ENCODE measurements at places on chromosomes 4 and X.
A peak's percentile ranks its signal among the peaks of the same experiment; 100 is the strongest.

DNA sequence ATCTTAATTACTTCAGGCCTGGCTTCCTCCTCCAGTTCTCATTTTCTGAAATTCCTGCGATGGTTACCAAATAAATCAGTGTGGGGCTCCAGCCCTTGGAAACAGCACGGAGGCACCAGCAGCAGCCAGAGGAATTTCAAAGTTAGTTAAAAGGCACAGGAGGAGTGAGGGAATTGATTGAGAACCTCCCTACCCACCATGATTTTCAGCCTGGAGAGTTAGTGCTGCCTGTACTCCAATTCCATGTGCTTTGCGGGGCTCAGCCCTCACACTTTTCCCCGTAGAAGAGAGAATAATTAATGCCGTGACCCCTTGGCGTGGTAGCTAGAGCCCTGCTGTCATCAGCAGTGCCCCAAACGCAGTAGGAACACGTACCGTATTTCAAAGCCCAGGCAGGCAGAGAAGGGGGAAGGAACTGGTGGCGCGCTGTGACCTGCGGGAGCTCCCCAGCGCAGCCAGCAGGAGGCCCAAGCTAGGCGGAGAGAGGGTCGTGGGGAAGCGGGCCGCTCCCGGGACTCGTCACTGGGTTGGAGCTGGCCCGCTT lies 84.0 kb upstream of the IGFBP7 start:
- peak; percentile 64 for DNase-seq
- peaks cover 2% of the 10 kb centered on the region for H3K4me1 ChIP-seq
- H3K4me3 ChIP-seq: no peak overlapping the region
- H3K27me3 ChIP-seq: no peaks in the 10 kb centered on the region
- H3K36me3 ChIP-seq: no peaks in the 10 kb centered on the region
- peak overlapping the region; percentile 19 for H3K27ac ChIP-seq

DNA sequence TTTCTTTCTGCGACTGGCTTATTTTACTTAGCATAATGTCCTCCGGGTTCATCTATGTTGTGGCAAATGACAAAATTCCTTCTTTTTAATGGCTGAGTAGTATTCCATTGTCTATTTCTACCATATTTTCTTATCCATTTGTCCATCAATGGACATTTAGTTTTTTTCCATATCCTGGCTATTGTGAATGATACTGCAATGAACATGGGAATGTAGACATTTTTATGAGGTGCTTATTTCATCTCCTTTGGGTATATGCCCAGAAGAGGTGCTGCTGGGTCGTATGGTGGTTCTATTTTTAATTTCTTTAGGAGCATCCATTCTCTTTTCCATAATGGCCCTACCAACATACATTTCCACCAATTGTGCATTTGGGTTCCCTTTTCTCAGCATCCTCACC lies 76.5 kb upstream of the HPGD start:
- H3K27me3 ChIP-seq: no peaks in the 10 kb centered on the region
- DNase-seq: no peak
- no peak overlapping the region for H3K27ac ChIP-seq
- H3K4me3 ChIP-seq: no peak overlapping the region
- no peaks in the 10 kb centered on the region for H3K36me3 ChIP-seq

GRCh38 chrX:108361316-108361715 lies 76.9 kb downstream of the COL4A6 start:
- no peak overlapping the region for H3K27ac ChIP-seq
- H3K4me3 ChIP-seq: no peak overlapping the region
- no peaks in the 10 kb centered on the region for H3K36me3 ChIP-seq
- no peaks in the 10 kb centered on the region for H3K4me1 ChIP-seq

DNA sequence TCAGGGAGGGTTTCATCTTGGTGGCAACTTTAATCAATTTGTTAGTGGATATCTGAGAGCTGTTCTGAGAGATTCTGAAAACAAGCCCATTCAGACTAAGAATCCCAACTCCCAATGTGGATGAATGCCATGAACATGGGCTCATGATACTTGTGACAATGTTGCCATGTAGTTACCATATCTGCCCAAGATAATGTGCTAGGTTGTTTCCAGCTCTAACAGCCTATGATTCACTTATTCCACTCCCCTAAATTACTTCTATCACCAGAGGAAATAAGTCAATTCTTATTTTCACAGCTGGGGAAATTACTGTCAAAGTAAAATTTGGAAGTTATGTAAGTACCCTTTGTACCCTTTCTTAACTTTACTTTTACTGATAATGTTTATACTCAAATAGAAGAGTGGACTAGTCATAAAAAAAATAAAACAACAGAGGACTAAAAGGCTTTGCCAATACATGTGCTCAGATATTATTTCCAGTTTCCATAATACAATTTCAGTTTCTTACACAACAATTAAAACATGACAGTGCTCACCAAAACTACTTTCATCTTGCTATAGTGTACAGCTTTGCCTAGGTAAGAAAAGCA lies 1101.7 kb upstream of the INTU start:
- H3K4me1 ChIP-seq: no peaks in the 10 kb centered on the region
- no peaks in the 10 kb centered on the region for H3K27me3 ChIP-seq
- no peak for DNase-seq
- no peak overlapping the region for H3K27ac ChIP-seq
- H3K4me3 ChIP-seq: no peak overlapping the region

DNA sequence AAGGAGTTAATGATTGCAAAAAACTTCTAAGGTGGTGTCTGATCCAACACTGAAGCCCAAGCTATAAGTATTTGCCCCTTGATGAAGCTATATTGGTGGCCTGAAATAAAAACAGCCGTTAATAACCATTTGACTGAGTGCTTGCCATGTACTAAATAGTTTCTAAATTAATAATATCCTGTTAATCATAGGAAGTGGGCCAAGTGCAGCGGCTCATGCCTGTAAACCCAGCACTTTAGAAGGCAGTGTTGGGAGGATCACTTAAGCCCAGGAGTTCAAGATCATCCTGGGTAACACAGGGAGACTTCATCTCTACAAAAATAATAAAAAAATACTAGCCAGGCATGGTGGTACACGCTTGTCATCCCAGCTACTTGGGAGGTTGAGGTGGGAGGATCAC lies 8.3 kb downstream of the NDP start:
- H3K27ac ChIP-seq: no peak overlapping the region
- no peaks in the 10 kb centered on the region for H3K27me3 ChIP-seq
- no peak overlapping the region for H3K4me3 ChIP-seq
- H3K4me1 ChIP-seq: no peaks in the 10 kb centered on the region
- H3K36me3 ChIP-seq: no peaks in the 10 kb centered on the region

DNA sequence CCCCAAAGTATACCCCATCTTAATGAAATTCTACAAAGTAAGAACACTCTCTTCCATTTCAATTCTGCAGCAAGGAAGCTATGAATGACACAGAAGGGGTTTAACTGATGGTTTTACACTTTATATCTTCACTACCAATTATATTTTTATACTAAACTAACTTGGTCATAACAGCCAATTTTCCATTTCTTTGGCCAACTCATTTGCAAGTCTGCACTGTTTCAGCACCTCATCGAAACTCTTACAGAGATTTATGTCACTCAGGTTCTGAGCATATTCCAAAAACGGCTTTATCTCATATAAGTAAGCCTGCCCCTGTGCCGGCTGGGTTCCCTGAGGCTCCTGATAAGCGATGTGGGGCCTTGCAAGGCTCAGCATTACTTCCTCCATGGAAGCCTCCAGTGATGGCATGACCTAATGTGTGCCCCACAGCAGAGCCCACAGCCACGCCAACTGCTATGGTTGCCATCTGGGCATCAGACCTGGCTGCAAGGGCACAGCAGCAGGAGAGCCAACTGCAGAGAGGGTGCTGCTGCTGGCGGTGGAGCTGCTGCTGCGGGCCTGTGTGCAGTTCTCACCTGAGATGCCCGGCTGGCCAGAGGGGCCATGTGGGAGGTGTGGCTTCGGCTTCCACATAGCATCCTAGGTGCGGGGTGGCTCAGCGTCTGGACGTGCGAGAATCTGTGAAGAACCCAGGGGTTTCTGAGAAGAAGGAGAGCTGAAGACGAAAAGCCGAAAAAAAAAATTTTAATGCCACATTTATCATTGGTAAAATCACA lies 13.4 kb upstream of the IBSP start:
- H3K27ac ChIP-seq: no peak overlapping the region
- H3K4me1 ChIP-seq: no peaks in the 10 kb centered on the region
- no peak overlapping the region for H3K4me3 ChIP-seq

DNA sequence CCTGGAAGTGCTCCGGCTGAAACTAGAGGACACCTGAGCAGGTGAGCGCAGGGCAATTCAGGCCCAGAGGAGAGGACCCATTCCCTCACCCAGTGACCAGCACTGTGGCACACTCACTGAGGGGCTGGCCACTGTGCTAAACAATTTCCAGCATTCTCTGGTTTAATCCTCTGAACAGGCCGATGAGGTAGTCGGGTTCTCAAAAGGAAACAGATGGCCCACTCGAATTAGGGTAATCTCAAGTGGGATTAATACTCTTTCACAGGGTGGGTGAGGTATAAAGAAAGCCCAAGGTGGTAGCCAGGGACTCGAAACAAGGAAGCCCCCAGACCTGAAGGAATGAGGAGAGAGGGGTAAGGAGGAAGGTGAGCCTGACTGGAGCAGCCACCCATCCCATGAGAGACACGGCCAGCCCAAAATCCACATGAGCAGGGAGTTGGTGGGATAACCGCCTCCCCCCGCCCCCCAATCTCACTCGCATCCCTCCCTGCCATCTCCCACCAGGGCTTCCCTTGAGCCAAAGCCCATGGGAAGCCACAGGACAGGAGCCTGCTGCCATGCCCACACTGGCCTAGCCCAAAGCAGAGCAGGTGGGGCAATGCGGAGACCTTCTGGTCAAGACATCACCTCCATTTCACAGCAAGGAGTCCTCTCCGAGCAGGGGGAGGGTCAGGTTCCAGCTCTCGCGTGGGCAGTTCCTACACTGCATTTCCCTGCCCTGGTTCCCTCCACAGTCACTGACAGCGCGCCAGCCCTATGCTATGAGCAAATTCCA lies 55.0 kb downstream of the SH3KBP1 start:
- no peaks in the 10 kb centered on the region for H3K27me3 ChIP-seq
- no peaks in the 10 kb centered on the region for H3K36me3 ChIP-seq
- H3K4me1 ChIP-seq: peaks cover 6% of the 10 kb centered on the region
- H3K4me3 ChIP-seq: no peak overlapping the region
- DNase-seq: no peak
- peak overlapping the region; percentile 12 for H3K27ac ChIP-seq

Data from trophoblast cell (in vitro differentiated cells and primary cell).